ENCODE measurements at places on chromosomes 7 and 10.

DNA sequence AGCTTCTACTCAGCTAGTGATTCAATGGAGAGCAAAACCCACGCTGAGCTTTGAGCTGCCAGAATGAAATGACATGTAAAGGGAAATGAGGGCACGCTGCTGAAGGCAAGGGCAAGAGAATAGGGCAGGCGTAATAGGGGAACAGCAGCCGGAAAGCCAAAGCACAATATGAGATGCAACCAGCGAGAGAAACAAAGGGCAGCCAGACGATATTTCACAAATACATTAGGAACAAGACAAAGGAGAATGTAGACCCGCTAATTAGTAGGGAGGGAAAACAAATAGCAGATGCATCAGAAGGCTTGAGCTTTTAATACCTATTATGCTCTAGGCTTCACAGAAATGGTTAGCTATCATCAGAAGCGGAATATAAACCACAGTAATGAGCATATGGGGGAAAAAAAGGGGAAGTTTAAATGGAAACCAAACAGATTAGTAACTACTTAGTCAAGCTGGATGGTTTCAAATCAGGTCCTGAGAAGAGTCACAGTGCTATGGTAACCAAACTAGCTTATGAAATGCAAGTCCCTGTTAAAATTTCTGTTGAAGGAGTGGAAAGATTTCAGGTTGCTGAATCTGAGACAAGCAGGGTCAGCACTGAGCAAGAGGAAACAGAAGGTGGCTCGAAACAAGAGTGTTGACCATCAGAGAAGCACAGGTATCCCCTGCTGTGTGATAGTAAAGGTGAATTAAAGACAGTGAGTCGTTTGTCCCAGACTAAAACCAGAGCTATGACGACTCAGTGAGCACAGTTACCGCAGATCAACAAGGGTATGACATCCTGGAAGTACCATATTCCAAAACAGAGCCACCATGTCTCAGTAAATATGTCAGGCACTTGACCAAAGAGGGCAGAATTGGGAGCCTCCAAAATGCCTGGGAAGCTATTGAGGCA lies 496.9 kb upstream of the CELF2 start:
- DNase-seq = no peak

GRCh38 chr7:92945840-92946239 lies 109.5 kb upstream of the CDK6 start:
- no peak for DNase-seq

GRCh38 chr7:108838198-108838597 lies 268.5 kb downstream of the DNAJB9 start:
- no peak for DNase-seq

DNA sequence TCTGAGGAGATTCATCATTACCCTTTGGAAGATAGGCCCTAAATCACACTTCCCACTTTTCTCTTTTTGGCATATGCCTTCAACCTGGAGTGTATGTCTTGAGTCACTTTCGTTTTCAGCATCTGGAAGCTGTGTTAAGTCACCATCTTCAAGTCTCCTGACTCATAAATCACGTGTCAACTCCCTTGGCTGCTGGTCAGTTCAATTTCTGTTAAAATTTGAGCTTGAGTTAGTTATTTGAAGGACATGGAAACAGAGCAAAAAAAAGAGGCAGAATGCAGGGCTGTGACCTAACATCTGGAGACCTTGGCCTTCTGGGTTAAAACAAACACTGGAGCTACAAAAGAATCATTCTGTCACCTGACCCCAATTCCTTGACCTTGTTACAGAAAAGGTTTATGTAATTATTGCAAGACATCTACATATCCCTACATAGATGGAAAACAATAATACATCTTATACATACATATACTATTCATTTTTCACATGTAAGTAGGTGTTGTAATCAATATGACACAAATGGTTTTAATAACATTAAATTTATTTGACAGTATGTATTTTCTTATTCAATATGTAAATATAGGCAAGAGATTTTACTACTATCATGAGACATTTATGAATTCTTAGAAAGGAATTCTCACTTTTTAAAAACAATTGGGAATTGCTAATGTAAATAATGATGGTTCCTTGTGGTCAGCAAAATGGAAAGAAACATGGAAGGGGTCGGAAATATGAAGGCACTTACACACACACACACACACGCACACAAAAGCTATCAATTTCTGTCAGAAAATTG lies 169.7 kb upstream of the PHYHIPL start:
- no peak for DNase-seq

- DNase-seq = no peak
Measured at GRCh38 chr10:72386916-72387586, 32.3 kb upstream of the DNAJB12 start.

- no peak for DNase-seq
Measured at GRCh38 chr10:124624895-124625294, 119.3 kb downstream of the FAM53B start.

DNA sequence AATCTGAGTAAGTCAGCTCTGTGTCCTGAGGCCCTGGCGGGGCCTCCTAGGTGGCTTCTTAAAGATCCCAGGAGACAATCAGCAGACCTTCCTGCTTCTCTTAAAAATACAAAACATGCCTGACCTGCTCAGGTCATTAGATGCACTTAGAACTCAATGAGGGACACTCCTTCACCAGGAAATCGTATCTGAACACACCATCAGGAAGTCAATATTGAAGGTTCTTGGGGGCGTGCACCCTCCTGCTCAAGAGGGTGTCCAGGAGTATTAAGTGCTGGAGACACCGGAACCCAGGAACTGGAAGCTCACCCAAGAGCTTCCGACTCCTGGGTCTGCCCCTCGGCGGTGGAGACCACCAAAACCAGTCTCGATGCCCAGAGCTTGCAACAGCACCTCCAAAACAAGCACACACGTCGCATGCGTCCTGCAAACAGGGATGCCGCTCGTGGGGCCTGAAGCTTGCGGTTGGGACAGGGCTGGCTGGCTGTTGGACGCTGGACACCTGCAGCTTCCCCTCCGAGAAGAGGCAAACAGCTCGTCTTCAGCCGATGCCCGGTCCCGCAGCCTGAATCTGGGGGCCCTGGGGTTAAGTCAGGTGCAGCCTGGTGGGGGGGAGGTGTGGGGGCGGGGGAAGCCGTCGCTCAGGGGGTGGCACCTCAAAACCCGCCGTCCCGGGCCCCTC lies 803 bp downstream of the RAPGEF5 start:
- DNase-seq = no peak

GRCh38 chr10:4431114-4431863 lies 394.7 kb upstream of the AKR1E2 start:
- no peak for DNase-seq

- no peak for DNase-seq
Measured at GRCh38 chr7:30732606-30733005, 19.3 kb upstream of the INMT start.

DNA sequence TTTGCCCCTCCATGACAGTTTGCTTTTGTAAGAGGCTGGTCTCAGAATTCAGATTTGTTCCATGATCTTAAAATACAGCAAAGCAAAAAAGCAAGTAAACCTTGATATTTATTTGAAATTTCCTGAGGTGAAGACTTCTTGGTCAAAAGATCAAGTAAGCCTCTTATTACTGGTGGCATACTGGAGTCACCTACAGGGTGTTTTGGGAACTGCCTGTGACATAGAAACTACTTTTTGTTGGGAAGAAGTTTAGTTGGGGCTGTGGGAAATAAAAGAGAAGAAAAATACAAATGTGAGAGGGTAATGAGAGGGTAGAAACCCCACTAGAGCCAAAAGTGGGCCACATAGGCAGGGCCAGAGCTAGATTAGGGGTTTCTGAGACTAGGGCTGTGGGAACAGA lies 217.9 kb downstream of the OTUD1 start:
- no peak for DNase-seq

DNA sequence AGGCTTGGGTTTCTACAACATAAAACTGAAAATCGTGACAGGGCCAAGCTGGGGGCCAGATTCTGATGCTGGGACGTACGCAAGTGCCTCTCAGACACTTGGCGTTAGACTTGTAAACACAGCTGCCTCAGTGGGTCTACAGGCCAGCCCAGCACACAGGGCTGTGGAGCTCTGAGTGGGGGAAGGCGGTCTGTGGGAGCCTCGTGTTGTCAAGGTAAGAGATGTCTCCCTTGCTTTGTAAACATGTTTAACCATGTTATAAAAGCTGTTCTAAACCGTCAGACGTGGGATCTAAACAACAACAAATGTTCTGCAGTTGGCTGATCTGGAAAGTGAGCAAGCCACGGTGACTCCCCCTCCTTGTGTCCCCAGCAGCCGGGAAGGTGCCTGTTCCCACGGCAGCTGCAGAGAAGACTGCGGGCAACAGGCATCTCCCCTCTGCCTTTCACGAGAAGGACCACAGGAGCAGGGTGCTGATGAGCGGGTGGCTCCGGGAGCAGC lies 67.8 kb downstream of the ZRANB1 start:
- no peak for DNase-seq

DNA sequence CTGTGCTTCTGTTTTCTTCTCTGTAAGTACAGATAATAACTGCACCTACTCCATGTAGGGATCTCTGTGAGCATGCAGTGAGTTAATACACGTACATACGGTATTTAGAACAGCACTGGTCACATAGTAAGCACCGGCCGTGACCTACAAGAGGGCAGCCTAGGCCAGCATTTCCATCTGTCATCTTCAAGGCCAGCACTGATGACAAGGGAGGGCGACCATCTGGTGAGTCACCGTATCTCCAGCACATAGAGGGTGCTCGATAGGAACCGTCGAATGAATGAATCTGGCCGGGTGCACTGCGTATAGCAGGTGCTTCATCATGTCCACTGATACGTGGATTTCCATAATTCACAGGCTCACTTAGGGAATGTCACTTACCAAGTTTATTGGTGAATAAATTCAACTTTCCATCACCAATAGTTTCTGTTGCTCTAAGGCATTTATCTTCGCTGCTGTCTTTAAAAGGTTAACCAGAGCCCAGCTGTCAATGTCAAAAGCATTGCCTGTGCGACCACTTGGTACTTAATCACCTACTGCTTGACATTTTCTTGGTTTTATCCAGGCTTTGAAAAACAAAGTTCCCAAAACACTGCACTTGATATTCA lies 8.3 kb downstream of the NOD1 start:
- no peak for DNase-seq

- DNase-seq = no peak
Measured at GRCh38 chr7:48411619-48412018, 240.4 kb downstream of the ABCA13 start.

Data from stimulated activated CD4-positive, alpha-beta T cell treated with anti-CD3 and anti-CD28 coated beads, Interleukin-12 subunit alpha, Interleukin-12 subunit beta, amount 100 ng/mL, for 48 hours (primary cell).